ENCODE measurements at places on chromosomes 12 and 14.

DNA sequence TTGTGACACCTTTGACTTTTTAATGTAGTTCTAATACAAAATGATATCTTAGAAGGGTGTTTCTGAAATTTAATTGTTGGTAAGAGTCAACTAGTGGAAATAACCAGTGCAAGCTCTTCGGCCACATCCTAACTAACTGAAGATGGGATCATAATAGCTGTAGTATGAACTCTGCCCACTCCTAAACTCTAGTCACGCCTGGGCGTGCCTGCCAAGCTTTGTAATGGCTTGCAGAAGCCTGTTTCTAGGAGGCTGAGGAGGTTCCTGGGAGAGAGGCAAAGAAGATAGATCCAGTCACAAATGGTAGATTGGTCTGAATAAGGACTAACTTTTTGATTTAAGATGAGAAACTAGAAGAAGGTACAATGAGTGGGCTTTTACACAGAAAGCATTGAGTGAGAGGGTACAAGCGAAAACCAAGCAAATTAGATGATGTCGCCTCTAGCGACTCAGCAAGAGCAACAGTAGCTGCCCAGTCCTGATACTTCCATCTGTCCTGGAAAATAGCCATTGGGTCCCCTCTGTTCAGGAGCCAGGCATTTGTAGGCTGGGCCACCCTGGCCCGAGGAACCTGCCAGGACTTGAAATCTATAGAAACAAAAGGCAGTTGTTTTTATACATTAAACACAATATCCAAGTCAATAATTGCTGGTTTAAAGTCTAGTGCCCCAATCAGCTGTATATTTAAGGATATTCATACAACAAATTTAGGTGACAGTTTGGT is 148.8 kb downstream of the SLC38A4 start:
- DNase-seq, result no peak

GRCh38 chr14:99860219-99860618 is 67.0 kb downstream of the EML1 start:
- DNase-seq, result no peak

- DNase-seq, result no peak
Observed at GRCh38 chr12:113684053-113684907, 212.6 kb upstream of the LHX5 start.

DNA sequence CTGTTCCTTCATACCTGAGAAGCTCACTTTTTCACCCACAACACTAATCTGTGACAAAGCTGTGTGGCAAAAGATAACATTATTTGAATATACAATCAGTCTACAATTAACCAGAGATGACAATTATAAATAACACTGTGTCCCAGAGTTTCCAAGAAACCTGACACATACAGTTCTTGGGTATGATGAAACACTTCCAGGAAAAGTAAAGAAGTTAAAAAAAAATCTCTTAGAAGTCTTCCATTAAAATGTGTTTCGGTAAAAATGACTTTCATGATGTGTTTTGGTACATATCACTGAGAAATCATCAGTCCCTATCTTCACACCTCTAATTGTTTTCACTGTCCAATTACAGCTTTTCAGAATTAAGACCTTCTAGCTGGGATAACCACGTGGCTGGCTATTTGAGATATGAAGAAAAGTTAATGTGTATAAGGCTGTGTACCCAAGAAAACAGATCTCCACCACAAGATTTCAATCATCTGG is 390.2 kb downstream of the SOX5 start:
- DNase-seq, result no peak

GRCh38 chr12:16350682-16351081 is 3.2 kb downstream of the MGST1 start:
- DNase-seq, result no peak

DNA sequence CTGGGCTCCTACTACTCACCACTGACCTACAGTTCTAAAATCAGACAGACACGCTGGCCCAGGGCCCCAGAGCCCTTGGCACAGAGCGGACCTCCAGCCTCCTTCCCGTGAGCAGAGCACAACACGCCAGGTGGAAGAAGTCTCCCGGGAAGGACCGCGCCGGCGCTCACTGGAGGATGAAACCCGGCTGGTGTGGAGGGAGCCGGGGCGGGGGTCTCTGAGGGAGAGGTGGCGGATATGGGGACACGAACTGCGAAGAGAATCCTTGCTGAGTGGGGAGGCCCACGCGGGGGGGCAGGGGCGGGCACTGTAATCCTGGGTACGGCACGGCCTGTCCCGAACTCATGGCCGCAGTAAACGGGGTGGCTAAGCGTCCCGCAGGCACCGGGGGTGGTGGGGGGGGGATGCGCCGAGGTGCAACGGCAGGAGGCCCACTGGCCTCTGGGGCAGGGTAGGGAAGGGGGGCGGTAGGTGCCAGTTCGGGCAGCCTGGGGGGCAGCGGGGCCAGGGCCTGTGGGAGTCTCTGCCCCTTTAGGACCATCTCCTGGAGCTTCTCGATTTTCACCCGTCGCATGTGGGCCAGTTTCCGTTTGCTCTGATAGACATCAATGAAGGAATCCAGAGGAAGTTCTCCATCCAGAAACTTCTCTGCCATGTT is 28.8 kb downstream of the VPS37B start:
- DNase-seq, result no peak

- no peak for DNase-seq
Observed at GRCh38 chr14:72986857-72987256, 40.0 kb downstream of the ZFYVE1 start.

DNA sequence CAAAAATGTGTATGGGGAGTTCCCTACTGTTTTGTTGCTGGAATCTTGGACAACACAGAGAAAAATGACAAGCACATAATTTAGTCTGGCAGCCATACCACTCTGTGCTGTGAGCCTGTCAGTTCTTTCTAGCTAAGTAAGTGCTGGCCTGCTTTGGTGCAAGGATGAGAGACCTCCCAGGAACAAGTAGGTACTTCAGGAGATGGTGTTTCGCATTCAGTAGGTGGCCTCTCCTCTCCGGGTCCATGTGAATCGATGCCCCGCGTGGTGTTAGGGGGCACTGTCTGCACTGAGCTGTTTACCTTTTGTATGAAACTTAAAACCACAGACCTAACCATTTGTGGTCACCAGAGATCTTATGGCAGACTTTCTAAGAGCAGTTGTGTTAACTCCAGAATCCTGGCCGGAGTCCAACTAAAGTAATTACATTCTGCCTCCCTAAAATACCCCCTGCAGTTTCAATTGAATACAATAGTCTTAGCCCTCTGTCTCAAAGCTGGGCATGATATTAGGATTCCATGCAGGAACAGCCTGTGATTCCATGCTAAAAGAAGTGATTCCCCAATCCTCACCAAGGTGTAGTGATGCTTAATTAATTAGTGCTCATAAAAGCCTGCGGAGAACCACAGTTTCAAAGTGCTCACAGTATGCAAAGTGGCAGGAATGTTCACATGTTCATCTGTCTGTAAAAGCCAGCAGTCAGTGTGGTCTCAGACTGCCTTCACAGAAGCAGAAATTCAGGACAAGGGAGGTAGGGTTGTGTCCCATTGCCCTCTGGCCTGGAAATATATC is 64.2 kb downstream of the LLPH start:
- DNase-seq, result no peak

DNA sequence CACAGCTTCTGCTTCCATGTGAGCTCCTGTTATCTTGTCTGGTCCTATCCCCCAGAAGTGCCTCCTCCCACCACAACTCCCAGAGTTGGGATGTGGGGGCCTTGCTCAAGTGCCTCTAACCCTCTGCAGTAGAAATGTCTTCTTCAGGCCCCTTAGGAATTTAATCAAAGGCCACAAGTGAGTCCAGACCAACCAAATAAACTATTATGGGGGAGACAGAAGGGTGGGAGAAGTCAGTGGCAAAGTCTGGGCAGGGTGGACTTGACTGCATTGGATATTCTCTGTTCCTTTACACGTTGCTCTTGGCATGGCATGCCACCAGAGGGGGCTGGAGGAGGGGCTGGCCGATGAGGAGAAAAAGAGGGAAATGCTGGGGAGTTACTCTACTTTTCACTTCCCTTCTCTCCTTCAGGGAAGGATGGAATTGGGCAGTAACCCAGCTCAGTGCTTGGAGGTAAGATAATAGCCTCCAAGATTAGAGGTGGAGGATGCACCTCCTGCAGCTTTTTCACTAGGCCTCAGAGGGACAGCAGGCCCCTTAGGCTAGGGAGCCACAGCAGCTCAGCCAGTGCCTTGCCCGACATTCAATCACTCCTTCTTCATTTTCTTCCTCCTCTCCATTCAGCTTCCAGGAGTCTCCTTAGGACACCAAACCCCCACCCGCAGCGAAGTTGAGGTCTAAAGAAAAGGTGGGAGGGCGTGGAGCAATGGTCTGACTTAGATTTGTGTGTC is 1.2 kb upstream of the AP1G2 start:
- no peak for DNase-seq

- DNase-seq, result no peak
Observed at GRCh38 chr12:120399531-120399930, 30.6 kb upstream of the MSI1 start.

DNA sequence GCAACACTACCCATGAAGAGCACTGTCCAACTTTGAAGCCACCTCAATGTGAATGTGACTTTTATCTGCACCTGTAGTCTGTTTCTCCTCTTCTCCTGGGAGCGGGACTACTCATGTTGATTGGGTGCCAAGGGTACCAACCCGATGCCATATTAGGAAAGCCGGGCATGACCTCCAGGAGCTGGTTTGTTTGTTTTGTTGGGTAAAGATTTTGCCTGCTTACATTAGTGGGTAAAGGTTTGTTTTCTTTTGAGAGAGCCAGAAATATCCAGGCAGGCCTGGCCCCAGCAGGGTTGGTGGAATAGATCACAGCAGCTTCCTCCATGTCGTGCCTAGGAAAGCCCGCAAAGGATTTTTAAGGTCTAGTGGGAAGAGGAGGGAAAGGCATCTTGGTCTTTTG is 19.7 kb upstream of the ITPK1 start:
- no peak for DNase-seq

- DNase-seq, result no peak
Observed at GRCh38 chr14:94097091-94097490, 13.4 kb upstream of the IFI27 start.

- DNase-seq, result no peak
Observed at GRCh38 chr14:77885367-77885766, 85.5 kb downstream of the ADCK1 start.

DNA sequence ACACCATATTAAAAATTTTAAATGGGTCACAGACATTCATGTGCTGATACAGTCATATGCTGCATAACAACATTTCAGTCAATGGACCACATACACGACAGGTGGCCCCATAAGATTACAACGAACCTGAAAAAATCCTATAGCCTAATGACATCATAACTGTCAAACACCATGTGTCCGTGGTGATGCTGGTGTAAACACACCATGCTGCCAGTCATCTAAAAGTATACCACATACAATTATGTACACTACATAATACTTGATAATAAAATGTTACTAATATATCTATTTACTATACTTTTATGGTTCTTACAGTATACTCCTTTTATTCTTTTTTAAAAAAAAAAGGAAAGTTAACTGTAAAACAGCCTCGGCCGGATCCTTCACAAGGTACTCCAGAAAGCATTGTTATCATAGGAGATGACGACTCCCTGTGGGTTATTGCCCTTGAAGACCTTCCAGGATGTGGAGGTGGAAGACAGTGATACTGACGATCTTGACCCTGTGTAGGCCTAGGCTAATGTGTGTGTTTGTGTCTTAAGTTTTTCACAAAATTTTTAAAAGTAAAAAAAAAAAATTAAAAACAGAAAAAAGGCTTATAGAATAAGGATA is 5.0 kb upstream of the TDG start:
- no peak for DNase-seq

DNA sequence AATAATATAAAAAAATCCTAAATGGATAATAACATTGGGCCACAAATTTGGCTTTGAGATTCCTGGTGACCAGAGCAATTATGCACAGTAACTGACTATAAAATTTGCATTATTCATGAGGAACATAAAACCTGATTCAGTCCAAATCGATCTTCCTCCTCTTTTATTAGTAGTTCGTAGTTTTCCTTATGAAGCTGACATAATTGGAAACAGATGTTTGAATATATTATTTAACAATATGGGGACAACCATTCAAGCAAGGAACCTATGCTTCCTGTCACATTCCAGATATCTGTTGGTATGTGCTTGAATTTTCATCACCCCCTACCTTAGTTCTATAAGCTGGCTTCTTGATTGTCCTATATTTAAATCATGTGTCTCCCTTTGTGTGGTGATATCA is 34.9 kb downstream of the CCDC175 start:
- no peak for DNase-seq

GRCh38 chr14:64720131-64720576 is 15.9 kb downstream of the PLEKHG3 start:
- no peak for DNase-seq

DNA sequence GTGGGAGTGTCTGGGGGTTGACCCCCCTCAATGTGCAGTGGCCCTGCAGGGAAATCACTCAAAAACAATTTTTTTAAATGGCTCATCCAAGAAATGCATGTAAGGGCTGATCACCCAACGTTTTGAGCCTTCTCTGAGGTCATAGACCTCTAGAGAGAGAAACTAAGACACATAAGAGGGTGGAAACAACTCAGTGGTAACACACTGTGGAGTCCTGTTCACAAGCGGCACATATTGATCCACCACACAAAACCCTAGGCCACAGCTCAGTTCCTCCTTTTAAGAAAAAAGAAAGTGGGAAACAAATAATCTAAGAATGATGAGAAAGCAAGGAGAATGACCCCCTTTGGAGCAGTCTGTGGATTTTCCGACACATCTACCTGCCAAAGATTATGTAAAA is 83.0 kb upstream of the METAP2 start:
- DNase-seq, result no peak

DNA sequence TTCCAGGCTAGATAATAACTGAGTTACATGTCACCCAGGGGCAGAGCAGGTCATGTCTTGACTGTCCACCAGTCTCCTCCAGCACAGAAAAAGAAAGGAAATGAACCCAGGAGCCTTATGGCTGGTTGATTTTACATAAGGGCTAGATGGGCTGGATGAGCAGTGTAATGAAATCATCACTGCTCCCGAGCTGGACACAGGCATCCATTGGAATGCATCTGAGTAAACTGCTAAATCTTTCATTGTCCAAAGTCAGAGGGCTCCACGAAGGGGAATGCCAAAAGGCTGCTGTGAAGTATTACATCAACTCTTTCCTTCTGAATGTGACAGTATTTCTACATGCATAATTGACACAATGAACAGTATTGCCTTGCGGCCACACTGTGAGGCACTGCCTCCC is 30.1 kb upstream of the TSPAN11 start:
- no peak for DNase-seq

- DNase-seq, result no peak
Observed at GRCh38 chr12:122215771-122216170, 10.1 kb downstream of the DIABLO start.

- DNase-seq, result peak; percentile 16
Observed at GRCh38 chr12:76183459-76184186, 99.1 kb upstream of the NAP1L1 start.

GRCh38 chr12:71684081-71684480 is 1.8 kb upstream of the TMEM19 start:
- DNase-seq, result no peak
